ENCODE measurements at places on chromosomes 13 and 19.

DNA sequence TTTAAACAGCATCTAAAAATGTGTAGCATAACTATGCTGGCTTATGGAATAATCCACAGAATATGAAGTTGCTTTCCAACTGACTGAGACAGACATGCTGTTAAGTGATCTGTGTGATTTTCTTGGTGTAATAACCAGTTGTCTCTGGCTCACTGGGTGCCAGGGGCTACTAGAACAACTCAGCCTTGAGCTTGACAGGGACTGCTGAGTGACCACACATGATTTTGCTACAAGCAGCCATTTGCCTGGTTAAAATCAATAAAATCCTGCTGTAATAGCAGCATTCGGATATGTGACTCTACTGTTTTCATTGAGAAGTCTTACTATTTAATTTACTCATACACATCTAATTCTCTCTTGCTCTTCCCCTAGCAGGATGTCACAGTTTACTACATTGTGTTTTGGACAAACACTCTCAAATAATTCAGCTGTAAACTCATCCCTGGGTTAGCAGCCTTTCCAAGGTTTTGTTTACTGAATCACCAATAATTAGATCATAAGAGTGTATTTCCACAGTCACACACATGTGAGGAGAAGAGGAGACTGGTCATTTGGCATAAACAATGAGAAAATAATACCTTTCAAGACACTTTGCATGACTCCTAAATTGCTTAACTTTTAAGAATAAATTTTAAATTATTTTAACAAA is 426.2 kb downstream of the PCDH9 start:
- DNase-seq = no peak

GRCh38 chr13:111422348-111422747 is 101.9 kb downstream of the TEX29 start:
- no peak for DNase-seq

- DNase-seq = no peak
These were observed 26.0 kb downstream of the OR10H4 start for GRCh38 chr19:15974856-15975255.

DNA sequence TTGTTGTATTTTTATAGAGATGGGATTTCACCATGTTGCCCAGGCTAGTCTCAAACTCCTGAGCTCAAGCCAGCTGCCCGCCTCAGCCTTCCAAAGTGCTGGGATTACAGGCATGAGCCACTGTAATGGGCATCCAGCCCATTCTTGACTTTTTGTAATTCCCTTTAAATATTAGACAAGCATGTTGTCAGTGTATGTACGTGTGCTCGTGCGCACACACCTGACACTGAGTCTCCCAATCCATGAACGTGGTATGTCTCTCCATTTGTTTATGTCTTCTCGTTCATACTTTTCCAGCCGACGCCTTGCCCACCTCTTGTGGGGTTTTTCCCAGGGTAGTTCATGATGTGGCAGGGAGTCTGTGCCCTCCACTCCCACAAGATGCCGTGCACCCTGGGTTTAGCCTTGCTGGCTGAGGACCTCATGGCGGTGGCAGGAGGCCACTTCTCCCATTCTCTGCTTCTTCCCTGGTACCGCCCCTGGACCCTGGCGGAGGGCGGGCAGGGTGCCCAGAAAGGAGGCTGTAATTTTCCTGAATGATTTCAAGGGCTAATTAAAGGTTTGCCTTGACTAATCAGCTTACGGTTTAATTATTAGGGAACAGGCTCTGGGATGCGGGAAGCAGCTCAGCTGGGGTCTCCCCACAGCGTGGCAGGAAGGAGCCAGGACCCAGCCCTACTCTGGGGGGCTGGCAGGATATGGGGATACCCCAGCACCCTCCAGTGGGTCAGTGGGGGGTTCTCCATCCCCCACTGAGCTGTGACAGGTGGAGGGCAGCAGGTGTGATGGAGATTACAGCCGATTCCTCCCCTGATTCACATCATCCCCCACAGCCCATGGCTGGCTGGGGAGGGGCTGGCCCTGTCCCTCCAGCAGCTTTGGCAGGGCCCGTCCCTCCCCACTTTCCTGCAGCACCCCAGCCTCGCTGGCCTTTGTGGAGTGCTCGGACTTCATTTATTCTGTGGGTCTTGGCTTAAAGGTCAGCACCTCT is 12.9 kb downstream of the PAK4 start:
- no peak for DNase-seq

GRCh38 chr13:30153545-30154426 is 153.6 kb downstream of the KATNAL1 start:
- no peak for DNase-seq

GRCh38 chr19:41339936-41340335 is 13.8 kb downstream of the TGFB1 start:
- DNase-seq = no peak

DNA sequence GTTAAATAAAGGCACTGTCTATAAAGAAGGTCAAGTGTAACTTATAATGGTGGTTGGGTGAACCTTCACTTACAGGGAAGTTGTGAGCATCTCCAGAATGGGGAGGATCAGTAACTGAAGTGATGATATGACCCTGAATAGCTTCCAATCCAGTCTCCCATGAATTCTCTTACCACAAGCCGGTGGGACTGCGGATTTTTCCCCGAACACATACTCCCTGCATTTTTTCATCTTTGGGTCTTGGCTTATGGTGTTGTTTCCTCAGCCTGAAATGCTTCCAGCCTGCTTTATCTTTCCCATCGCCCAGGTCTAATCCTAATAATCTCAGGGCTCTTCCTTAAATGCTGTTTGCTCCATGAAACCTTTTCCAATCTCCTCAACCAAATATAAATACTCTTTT is 2.0 kb upstream of the CSNK1A1L start:
- no peak for DNase-seq

DNA sequence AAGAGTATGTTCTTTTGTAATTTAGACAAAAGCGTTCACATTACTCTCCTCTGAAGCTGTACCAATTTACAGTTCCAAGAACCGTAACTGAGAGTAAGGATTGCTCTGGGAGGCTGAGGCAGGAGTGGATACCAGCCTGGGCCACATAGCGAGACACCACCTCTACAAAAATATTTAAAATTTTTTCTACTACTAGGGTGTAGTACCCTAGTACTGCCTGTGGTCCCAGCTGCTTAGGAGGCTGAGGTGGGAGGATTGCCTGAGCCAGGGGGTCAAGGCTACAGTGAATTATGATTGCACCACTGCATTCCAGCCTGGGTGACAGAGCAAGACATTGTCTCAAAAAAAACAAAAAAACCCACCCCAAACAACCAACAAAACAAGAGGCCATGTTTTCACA is 12.1 kb upstream of the CYP2A6 start:
- no peak for DNase-seq

DNA sequence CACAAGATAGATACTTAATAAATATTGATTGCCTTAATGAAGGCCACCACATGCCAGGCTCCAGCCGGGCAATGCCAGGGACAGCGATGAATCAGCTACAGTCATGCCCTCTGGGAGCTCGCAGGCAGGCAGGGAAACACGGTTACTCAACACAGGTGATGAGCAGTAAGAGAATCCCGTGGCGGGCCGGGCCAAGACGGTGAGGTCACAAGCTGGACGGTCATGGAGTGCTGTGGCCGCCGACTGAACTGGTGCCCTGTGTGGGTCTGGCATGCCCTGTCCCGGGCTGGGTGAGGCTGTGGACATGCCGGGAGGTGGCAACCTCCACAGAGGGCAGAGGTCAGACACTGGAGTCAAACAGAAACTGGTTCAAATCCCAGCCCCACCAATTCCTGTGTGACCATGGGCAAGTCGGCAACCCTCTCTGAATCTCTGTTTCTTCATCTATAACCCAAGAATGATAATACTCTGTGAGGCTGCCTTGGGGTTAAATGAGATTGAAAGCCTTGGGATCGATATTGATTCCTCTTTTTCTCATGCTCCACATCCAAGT is 13.2 kb upstream of the PAK4 start:
- no peak for DNase-seq

DNA sequence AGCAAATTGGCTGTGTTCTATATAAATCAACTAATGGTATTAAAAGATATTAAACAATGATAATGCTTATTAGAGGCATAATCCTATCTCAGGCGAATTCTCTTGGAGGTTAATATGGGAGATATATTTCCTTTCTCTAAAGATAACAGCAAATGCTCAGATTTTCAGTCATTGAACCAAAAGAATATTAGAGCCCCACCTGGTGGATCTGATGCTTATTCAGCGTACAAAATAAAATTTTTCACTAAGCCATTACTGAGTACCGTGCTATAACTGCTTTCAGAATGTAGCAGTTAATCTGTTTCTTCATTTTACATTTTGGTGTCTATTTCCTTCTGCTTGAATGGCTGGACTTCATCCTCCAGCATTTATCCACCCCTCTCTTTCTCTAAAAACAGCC is 143.3 kb upstream of the IPO5 start:
- no peak for DNase-seq

DNA sequence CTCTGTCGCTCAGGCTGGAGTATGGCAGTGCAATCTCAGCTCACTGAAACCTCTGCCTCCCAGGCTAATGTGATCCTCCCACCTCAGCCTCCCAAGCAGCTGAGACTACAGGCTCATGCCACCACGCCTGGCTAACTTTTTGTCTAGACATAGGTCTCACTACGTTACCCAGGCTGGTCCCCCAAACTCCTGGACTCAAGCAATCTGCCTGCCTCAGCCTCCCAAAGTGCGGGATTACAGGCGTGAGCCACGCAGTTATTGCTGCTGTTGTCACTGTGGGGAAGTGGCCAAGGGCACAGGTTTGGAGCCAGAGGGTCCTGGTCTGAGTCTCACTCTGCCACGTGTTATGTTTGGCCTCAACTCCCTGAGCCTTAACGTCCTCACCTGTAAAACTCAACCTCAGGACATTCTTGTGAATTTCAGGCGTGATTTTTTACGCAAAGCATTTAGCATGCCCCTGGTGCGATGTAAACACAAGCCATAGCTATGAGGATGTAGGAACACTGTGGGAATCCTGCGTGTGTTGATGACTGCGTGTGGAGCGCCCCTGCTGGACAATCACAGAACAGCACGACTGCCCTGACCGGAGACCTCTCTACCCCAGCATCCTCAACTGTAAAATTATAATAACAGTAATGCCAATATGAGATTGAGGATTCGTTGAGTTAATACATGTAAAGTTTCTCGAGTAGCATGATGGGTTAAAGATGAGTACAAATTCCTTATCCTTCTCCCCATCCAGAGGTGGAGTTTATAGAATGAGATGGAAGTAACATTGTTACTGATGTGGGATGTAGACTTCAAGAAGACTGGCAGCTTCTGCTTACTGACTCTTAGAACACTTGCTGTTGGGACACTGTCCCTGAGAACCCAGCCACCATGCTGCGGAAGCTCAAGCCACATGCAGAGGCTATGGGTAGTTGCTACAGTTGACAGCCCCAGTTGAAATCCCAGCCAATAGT is 41.8 kb upstream of the PNMA8B start:
- no peak for DNase-seq

GRCh38 chr19:48249502-48250014 is 6.2 kb downstream of the CARD8 start:
- peak; percentile 49 for DNase-seq

DNA sequence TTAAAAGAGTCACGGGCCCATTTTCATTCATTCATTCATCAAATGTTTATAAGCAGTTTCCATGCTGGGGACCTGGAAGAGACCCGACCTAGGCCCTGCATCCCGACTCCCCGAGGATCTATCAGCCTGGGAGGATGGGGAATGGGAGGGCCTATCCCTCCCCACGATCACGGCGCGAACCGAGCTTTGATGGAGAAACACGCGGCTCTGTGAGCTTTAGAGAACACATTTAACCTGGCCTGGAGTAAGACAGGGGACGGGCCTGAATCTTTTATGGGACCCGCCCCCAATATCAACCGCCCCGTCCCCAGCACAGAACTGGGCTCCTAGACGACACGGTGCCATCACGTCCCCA is 875 bp upstream of the EVI5L start:
- DNase-seq = no peak

DNA sequence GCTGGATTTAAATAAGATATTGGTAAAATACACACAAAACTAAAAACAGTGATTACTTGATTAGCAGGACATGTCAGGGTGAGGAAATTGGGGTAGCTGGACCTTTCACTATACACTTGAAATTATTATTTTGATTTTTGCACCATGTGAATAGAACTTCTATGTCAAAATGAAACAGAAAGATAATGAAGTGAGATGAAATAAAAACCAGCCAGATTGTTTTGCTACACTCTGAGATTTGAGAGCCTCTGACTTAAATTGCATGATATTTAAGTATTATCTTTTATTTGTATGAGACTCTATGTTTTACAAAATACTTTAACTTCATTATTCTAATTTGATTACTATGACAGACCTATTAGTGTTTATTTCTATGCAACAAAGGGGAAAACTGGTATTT is 819.6 kb upstream of the ATXN8OS start:
- DNase-seq = no peak

- DNase-seq = no peak
These were observed 142.1 kb downstream of the PDS5B start for GRCh38 chr13:32728327-32728726.

GRCh38 chr13:25869941-25870340 is 181.9 kb downstream of the SHISA2 start:
- no peak for DNase-seq

DNA sequence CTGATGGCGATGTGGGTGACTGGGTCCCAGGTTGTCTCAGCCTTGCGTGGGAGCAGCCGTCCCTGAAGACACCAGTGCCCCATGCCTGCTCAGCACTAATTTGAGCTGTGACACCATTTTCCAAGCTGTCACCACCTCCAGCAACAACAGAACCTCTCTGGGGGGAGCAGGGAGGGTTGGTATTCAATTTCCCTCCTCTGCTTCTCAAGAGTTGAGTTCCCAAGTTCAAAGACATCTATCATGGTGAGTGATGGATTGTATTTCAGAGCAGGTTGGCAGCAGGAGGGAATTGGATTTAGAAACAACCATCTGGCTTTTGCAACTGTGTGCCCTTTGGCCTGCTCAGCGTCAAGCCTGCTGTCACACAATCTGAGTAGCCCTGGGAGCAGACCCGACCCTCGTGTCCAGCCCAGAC is 46.9 kb upstream of the UQCRFS1 start:
- DNase-seq = no peak

GRCh38 chr13:26111797-26112196 is 60.0 kb upstream of the SHISA2 start:
- DNase-seq = no peak

GRCh38 chr19:567296-567900 is 5.0 kb upstream of the BSG start:
- DNase-seq = no peak

DNA sequence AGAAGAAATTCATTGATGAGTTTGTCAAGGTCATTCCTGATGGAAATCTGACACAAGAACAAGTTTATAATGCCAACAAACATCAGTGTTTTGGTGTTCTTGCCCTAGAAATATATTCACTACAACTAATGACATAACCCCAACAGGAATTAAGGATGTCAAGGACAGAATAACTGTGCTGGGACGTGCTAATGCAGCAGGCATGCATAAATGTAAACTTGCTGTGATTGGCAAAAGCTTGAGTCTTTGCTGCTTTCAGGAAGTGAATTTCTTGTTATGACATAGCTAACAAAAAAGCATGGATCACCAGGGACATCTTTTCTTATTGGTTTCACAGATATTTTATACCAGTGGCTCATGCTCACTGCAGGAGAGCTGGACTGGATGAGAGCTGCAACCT is 144.6 kb downstream of the KCTD12 start:
- no peak for DNase-seq
